ENCODE measurements at places on chromosomes 4 and X. TPM values are rescaled to one million over a fixed set of nuclear protein-coding genes. Genes with fewer than 3 reads are reported as not detected.

The SRP72 gene
- total RNA-seq = 57.6 TPM

The COQ2 gene
- total RNA-seq = 16.4 TPM

The ZNF595 gene
- total RNA-seq = 27.3 TPM

The SPOCK3 gene
- not detected for total RNA-seq

The C4orf33 gene
- total RNA-seq = 22.6 TPM

The ZCCHC12 gene
- total RNA-seq = 4.3 TPM

DNA sequence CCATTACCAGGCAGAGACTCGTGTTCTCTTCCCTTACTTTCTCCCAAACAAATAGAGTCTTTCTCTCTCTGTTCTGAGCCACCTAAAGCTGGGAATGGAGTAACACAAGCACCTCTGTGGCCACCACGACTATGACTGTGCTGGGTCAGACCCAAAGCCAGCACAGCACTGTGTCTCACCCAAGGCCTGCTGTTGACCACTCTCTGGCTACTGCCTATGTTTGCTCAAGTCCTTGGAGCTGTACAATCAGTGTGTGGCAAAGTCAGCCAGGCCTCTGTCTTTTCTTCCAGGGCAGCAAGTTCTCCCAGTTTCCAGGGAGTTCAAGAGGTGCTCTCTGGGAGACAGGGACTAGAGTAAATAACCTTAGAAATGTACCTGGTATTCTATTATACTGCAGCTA lies 239.4 kb downstream of the FAM47A start:
- H3K4me3 ChIP-seq = no peak overlapping the region
- H3K27me3 ChIP-seq = no peaks in the 10 kb centered on the region
- no peaks in the 10 kb centered on the region for H3K36me3 ChIP-seq
- H3K27ac ChIP-seq = no peak overlapping the region
- DNase-seq = no peak
- H3K4me1 ChIP-seq = no peaks in the 10 kb centered on the region

- no peak for DNase-seq
- H3K27ac ChIP-seq = no peak overlapping the region
- H3K36me3 ChIP-seq = no peaks in the 10 kb centered on the region
These were observed 220.1 kb downstream of the DCTD start for GRCh38 chr4:182697094-182697493.

DNA sequence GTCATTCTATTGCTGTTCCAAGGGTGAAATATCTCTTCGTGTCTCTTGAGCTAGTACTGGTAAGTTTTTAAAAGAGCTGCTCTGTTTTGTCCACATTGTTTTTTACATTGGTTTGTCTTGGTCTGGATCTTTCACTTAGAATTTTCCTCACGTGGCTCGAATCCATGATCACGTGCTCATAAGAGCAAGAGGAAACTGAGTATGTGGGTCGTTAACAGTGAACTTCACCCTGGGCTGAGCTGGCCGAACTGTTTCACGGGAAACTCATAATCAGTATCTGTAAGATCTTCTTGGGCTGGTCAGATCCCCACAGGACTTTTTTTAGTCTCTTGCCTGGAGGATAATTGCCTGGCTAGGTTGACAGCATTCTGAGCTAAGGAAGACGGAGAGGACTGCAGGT lies 77.8 kb upstream of the HELT start:
- no peak for DNase-seq
- peaks cover 6% of the 10 kb centered on the region for H3K4me1 ChIP-seq
- no peaks in the 10 kb centered on the region for H3K27me3 ChIP-seq
- no peak overlapping the region for H3K27ac ChIP-seq
- no peak overlapping the region for H3K4me3 ChIP-seq

DNA sequence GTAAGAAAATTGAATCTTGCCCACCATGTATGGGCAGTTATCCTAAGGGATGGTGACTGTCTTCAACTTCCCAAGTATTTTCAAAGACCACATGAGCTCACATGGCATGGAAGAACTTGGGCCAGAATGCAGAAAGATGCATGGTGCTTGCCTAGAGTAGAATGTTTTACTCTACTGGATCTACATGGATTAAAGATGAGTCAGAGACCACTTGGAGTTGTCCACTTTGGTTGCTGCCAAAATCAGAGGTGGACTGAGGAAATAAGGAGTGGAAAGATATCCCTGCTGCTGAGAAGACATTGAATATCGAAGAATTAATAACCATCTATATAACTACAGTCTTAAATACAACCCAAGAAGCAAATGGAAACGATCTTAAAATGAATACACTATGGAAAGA lies 498.1 kb downstream of the NLGN4X start:
- H3K27ac ChIP-seq = no peak overlapping the region
- no peaks in the 10 kb centered on the region for H3K27me3 ChIP-seq
- no peak overlapping the region for H3K4me3 ChIP-seq
- no peak for DNase-seq
- no peaks in the 10 kb centered on the region for H3K36me3 ChIP-seq
- no peaks in the 10 kb centered on the region for H3K4me1 ChIP-seq

DNA sequence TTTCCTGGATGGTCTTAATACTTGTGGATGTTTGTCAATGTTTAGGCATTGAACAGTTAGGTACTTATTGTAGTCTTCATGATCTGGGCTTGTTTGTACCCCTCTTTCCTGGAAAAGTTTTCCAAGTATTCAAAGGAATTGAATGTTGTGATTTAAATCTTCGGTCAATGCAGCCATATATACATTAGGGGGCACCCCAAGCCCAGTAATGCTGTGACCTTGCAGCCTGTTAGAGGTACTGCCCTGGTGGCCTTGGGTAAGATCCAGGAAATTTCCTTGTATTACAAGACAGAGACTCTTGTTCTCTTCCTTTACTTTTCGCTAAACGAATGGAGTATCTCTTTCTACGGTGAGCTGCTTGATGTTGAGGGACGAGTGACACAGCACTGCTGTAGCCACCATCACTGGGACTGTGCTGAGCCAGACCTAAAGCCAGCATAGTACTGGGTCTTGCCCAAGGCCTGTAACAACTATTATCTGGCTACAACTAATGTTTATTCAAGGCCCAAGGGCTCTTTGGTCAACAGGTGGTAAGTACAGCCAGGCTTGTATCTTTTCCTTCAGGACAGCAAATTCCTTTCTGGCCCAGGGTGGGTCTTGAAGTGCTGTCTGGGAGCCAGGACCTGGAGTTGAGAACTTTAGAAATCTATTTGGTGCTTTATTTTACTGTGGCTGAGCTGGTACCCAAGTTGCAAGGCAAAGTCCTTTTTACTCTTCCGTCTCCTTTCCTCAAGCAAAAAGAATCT lies 118.3 kb upstream of the ATOH1 start:
- H3K36me3 ChIP-seq = no peaks in the 10 kb centered on the region
- peak; percentile 46 for DNase-seq
- H3K4me3 ChIP-seq = no peak overlapping the region
- no peaks in the 10 kb centered on the region for H3K27me3 ChIP-seq

GRCh38 chrX:21723084-21723483 lies 34.8 kb downstream of the SMPX start:
- no peaks in the 10 kb centered on the region for H3K27me3 ChIP-seq
- no peak overlapping the region for H3K27ac ChIP-seq
- no peaks in the 10 kb centered on the region for H3K36me3 ChIP-seq
- no peak overlapping the region for H3K4me3 ChIP-seq
- DNase-seq = peak; percentile 17

- no peaks in the 10 kb centered on the region for H3K27me3 ChIP-seq
- no peak overlapping the region for H3K27ac ChIP-seq
- no peaks in the 10 kb centered on the region for H3K36me3 ChIP-seq
- no peak for DNase-seq
- no peak overlapping the region for H3K4me3 ChIP-seq
These were observed 1177.1 kb downstream of the ADGRL3 start for GRCh38 chr4:62377245-62377644.

DNA sequence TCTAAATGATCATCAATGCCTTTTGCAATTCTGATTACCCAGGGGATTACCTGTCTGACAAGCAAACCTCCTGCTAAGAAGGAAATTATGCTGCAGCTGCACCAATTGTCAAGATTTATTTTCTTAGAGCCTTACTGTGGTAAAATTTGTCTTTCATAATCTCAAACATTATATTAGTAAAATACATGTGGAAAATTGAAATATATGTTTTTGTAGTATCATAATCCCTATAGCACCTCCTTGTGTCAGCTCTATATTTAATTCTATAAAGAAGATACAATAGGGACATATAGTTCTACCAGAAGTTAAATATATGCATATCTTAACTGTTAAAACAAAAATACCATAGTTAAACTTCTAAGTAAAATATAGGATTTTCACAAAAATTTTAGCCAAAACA lies 655.6 kb upstream of the PCDH10 start:
- no peak overlapping the region for H3K4me3 ChIP-seq
- no peak overlapping the region for H3K27ac ChIP-seq
- H3K36me3 ChIP-seq = no peaks in the 10 kb centered on the region
- DNase-seq = no peak

DNA sequence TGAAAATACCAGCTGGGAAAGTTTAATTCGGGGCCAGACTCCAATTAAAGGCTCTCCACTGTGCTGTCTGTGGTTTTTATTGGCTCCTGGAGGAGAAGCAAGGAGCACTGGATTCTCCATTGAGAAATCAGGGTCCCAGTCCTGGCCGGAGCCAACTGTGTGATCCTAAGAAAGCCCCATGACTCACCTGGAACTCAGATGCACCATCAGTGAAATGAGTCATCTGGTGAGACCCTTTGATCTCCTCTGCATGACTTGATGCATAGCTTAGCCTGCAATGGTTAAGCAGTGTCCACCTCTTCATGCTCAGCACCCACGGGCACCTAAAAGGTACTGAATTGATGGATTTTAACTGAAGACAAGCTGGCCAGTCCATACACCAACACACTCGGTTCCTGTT lies 119.2 kb upstream of the VCX3B start:
- no peaks in the 10 kb centered on the region for H3K36me3 ChIP-seq
- no peak overlapping the region for H3K27ac ChIP-seq
- no peak for DNase-seq
- no peaks in the 10 kb centered on the region for H3K4me1 ChIP-seq

GRCh38 chr4:33302321-33302720 lies 2582.2 kb downstream of the PCDH7 start:
- no peaks in the 10 kb centered on the region for H3K36me3 ChIP-seq
- no peaks in the 10 kb centered on the region for H3K27me3 ChIP-seq
- DNase-seq = no peak
- H3K4me1 ChIP-seq = no peaks in the 10 kb centered on the region
- H3K27ac ChIP-seq = no peak overlapping the region

GRCh38 chrX:149950681-149951080 lies 12.4 kb upstream of the EOLA2 start:
- no peak overlapping the region for H3K4me3 ChIP-seq
- H3K36me3 ChIP-seq = no peaks in the 10 kb centered on the region
- H3K27ac ChIP-seq = no peak overlapping the region
- H3K27me3 ChIP-seq = no peaks in the 10 kb centered on the region

DNA sequence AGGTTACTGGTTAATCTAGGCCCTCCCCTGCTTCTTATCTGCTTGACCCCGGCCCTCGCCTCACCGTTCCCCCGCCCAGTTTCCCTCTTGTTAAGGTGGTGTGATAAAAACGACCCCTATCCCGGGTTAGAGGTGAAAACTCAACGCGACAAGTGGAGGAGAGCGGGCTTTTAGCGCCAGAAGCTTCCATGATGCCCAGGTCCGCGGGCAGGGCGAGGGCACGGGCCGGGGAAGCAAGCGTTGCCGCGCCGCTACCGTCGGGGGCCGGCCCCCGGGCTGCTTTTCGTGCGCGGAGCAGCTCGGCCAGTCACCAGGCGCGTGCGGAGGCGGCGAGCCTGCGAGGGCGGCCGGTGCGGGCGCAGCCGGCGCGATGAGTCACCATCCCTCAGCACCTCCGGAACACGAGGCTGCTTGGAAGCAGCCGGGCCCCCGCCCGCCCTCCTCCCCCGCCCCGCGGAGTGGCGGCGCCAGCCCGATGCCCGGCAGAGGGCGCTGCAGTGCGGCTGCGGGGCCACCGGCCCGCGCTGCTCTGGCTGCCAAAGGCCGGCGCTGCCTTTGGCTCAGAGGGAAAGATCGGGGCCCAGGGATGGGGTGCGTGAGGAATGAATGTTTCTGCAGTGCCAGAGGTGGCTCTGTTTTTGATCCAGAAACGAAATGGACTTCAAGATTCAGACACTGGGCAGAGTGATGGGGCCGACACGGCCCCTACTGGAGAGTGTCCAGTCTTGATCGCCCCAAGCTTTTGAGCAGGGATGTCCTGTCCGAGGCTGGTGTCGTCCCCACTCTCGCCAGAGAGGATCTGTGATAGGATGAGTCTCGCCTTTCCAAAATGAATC lies 107.8 kb downstream of the NHSL2 start:
- H3K4me1 ChIP-seq = no peaks in the 10 kb centered on the region
- no peaks in the 10 kb centered on the region for H3K27me3 ChIP-seq
- no peak overlapping the region for H3K27ac ChIP-seq
- peak overlapping the region; percentile 10 for H3K4me3 ChIP-seq
- peak; percentile 81 for DNase-seq
- H3K36me3 ChIP-seq = no peaks in the 10 kb centered on the region

DNA sequence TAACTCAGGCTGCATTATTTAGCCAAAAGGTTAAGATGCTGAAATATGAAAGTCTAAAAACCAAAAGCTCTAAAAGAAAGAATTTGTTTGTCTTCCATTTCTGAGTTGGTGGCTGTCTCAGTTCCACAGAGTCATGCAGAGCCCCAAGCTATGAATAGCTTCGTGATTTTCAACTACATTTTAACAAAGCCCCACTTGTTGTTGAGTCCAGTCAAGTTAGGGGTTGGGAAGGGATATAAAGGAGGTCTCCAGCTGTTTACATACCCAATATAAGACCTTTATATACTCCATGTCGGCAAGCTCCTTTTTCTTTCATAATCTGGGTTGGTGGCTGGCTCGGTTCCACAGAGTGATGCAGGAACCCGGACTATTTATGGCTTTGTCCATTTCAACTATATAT lies 924.6 kb upstream of the PRKX start:
- no peaks in the 10 kb centered on the region for H3K27me3 ChIP-seq
- no peaks in the 10 kb centered on the region for H3K36me3 ChIP-seq
- H3K4me1 ChIP-seq = no peaks in the 10 kb centered on the region
- H3K4me3 ChIP-seq = no peak overlapping the region
- no peak for DNase-seq
- no peak overlapping the region for H3K27ac ChIP-seq

DNA sequence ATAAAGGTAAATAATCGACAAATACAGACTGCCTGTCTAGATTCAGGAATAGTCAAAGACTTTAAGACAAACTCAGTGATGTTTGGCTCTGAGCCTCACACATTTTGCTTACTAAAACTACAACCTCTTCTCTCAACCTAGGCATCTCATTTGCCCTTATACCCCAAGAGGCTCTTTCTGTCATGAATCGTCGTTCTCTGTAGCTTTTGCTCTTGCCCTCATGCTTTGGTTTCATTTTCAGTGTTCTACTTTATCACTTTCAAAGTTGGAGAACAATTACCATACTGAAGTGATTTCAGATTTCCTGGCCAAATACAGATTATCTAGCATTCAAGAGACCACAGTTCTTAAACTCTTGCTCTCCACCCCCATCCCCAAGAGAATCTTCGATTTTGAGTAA lies 114.1 kb upstream of the RAP2C start:
- H3K36me3 ChIP-seq = no peaks in the 10 kb centered on the region
- no peak for DNase-seq
- no peak overlapping the region for H3K27ac ChIP-seq
- no peaks in the 10 kb centered on the region for H3K4me1 ChIP-seq
- H3K4me3 ChIP-seq = no peak overlapping the region

GRCh38 chr4:47876310-47876709 lies 38.1 kb downstream of the NFXL1 start:
- no peaks in the 10 kb centered on the region for H3K27me3 ChIP-seq
- H3K4me3 ChIP-seq = no peak overlapping the region
- H3K4me1 ChIP-seq = no peaks in the 10 kb centered on the region
- DNase-seq = no peak
